Fibroblast of skin of left biceps (primary cell): ENCODE measurements at places on chromosomes 7 and 10.

- no peak for DNase-seq
These were observed 93.7 kb downstream of the SEMA3A start for GRCh38 chr7:84100866-84101265.

DNA sequence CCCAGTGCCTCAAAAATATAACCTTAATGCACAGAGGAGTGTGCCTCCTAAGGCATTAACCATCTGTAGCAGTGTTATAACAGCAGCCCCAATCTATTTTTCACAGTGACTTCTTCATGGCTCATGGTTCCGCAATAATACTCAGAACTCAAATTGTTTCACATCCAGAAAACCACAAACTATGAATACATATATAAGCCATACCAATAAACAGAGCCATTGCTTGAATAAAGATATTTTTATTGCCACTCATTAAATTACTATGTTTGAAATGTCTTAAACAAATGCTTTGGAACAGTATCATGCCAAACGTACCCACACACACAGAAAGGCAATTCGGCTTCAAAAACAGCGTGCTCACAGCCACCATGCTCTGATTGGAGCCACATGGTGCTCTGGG is 629.3 kb upstream of the NRP1 start:
- DNase-seq: peak; percentile 58

DNA sequence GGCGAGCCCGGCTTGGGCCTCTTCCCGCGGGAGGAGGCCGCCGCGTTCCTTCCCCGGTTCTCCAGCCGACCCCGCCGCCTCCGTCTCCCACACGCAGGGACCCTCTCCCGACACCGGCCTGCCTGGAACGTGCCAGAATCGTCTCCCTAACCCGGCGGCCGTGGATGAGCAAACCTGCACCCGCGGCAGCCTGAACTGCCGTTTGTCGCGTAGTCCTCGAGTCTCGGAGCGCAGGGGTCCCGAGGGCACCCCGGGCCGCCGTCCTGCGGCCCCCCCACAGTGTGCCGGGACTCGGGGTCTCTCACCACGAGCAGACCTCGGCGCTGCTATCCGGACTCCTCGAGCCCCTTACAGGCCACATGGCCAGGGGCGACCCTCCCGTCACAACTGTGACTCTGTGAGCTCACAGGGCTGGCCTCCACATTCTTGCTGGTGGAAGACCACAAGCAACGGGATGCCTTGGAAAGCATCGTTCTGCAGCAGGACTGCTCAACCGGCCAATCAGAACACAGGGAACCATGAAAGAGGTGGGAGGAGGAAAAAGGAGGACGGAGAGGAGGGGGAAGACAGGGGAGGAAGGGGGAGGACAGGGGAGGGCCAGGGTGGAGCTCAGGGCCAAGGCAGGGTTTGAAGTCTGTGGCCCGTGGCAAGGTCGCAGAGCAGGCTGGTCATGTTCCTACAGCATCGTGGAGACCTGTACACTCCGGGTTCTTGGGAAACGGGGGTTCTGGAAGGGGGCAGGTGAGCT is 276.9 kb downstream of the DNAJB6 start:
- no peak for DNase-seq

- DNase-seq: no peak
These were observed 33.2 kb downstream of the C7orf33 start for GRCh38 chr7:148623586-148624282.

- DNase-seq: no peak
These were observed 44.3 kb upstream of the STEAP1B start for GRCh38 chr7:22544245-22544644.

DNA sequence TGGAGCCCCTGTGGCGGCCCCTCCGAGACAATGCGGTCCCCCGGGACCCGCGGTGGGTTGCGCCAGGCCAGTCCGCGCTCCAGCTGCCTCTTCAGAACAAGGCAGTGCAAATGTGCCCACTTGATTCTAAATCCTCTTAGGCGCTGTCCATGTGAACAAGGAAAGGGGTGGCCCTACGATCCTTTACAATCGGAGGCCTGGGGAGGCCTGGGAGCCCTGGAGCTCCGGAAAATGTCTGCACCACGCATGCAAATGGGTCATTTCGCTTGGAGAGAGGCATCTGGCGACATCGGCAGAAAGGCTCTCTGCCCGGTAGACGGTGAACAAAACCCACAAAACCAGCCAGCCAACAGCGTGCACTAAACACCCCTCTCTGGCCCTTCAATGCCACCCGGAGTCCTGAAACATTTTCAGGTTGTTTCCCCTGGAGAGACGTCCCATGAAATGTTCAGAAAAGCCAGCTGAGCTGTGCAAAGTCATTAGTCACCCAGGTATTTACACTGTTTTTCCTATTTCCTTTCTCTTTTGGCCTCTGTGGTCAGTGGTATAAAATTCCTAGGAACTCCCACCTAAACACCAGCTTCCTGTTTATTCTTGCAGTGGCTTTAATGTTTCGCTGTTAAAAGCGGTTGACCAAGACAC is 102.8 kb upstream of the ZNF438 start:
- no peak for DNase-seq

DNA sequence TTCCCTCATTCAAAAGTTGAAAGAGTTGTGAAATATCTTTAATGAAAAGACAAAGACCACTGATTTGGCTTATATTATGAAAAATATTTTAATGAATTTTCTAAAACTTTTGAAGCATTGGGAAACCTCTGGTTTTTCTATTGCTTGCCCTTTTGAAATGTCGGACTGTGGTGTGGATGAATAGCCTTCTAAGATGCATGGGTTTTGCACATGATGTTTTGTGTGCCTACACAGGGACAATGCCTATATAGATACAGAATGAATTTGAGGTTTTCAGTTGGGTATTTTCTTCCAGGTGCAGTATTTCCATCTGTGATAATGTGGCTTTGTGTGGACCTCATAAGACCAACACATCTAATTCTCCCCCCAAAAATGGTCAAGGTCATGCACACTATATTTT is 1437.9 kb downstream of the REEP3 start:
- no peak for DNase-seq

- no peak for DNase-seq
These were observed 176.5 kb downstream of the SUGCT start for GRCh38 chr7:40311307-40311706.

DNA sequence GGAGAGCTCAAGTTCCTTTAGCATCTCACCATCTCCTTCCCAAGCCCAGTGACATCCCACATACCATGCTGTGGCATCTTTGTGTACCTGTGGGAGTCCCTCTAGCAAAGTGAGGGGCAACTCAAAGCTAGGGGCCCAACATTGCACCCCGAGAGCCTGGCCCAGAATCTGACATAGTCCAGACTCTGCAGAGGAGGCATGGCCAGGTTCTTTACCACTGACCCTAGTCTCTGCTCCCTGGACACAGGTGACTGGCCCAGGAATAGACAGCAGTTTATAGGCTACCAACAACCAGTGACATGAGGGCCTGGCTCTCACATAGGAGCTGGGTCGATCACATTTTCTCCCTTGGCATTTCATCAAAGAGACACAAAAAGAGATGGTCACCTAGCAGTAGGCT is 444.0 kb upstream of the ZMIZ1 start:
- DNase-seq: no peak

DNA sequence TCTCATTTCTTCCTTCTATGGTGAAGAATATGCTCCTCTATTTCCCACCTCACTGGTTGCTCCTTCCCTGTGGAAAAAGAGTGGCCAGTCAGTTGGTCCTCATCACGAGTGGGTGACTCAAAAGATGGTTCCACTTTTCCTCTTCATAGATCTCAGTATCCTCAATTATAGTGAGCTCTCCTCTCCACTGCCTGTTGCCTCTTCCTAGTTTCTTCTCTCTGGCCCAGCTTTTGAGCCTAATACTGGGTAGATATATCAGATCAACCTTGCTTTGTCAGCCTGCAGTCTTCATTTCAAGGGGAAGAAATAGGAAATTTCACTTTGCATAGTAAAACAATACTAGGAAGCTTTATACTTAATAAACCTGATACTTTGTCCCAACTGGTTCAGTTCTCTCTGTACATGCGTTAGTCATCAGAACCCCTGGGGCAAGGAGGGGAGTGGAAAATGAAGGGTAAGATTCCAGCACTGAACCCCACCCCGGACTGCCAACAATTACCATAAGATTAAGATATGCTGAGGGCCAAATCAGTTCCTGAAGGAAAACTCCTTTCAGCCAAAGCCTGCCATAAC is 15.5 kb upstream of the WNT16 start:
- no peak for DNase-seq

DNA sequence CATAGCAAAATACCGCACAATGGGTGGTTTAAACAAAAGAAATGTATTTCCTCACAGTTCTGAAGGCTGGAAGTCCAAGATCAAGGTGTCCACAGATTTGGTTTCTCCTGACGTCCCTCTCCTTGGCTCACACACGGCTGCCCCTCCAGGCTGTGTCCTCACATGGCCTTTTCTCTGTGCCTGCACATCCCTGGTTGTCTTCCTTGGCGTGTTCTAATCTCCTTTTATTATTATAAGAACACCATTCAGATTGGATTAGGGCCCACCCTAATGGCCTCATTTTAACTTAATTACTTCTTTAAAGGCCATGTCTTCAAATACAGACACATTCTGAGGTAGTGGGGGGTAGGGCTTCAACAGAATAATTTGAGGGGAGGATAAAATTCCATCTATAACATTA is 87.9 kb downstream of the FZD1 start:
- no peak for DNase-seq

- DNase-seq: no peak
These were observed 150.8 kb downstream of the HERPUD2 start for GRCh38 chr7:35544028-35544742.

- no peak for DNase-seq
These were observed 140.8 kb upstream of the FAM20C start for GRCh38 chr7:51456-52068.

DNA sequence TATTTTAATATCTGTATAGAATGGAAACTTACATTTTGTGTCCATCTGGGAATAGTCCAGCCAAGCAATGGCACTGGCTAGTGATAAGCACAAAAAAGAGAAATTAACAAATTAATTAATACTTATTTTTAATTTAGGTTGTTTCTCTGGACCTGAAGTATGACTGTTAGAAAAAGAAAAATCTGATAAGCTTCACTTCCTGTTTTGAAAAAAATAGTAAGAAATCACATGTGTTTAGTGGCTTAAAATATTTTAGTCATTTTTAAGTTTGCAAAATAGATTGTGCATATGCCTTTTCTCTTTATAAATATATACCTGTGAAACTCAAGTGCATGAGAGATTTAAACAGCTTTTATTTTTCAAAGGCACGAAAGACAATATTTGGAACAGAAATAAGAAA is 50.1 kb upstream of the CREB5 start:
- DNase-seq: no peak

DNA sequence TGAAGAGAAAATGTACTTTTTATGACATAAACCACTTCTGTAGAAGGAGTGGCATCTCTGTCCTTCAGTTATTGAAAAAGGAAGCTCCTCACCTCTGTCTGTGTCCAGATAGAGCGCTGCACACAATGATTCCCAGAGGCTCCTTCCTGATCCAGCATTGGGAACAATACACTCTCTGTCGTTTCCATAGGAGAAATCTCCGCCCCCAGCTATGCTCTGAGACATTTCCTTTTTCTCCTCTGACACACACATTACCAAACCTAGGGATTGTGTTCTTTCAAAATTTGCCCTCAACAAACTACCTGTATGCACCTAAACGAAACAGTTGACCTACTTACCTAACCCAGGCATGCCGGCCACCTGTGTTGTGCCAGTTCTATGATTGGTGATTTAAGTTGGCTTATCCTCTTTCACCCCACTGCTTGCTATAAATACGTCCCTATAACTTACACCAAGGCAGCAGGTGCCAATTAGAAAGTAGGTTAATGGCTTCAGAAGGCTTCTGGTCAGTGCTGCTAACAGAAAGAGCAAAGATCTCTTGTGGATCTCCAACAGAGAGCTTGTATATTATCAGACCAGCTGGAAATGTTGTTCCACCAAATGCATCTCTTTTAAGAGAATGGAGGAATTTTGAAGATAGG is 140.1 kb upstream of the JCAD start:
- DNase-seq: no peak

- DNase-seq: no peak
These were observed 84.4 kb upstream of the SEM1 start for GRCh38 chr7:96794063-96794462.

DNA sequence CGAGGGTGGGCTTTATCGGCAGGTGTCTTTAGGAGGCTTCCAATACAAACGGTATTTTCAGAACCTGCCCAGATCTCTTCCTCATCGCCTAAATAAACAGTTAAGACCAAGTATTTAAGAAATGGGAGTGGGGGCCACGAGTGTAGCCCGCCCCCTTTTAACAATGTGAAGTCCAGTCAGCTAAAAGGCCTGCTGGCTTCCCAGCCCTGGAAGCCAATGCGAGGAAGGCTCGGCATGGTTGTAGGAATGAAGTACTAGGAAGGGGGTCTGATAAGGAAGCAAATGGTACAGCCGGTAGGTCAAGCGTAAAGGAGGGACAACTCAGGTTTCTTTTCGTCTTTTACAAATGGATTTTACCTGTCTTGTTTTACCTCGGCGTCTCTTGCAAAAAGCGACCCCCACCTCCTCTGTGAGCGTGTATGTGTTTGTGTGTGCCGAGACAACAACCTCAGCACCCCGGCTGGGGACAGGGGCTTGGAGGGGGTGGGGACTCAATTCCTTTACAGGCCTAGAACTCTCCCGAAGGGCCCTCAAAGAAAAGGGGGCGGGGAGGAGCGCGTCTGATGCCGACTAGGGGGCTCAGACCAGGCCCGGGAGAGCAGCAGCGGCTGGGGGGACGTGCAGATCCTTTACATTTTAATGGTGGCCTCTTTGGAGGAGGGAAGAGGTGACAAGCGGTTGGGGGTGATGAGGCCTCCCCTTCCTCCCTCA is 147.6 kb downstream of the GPR85 start:
- no peak for DNase-seq

DNA sequence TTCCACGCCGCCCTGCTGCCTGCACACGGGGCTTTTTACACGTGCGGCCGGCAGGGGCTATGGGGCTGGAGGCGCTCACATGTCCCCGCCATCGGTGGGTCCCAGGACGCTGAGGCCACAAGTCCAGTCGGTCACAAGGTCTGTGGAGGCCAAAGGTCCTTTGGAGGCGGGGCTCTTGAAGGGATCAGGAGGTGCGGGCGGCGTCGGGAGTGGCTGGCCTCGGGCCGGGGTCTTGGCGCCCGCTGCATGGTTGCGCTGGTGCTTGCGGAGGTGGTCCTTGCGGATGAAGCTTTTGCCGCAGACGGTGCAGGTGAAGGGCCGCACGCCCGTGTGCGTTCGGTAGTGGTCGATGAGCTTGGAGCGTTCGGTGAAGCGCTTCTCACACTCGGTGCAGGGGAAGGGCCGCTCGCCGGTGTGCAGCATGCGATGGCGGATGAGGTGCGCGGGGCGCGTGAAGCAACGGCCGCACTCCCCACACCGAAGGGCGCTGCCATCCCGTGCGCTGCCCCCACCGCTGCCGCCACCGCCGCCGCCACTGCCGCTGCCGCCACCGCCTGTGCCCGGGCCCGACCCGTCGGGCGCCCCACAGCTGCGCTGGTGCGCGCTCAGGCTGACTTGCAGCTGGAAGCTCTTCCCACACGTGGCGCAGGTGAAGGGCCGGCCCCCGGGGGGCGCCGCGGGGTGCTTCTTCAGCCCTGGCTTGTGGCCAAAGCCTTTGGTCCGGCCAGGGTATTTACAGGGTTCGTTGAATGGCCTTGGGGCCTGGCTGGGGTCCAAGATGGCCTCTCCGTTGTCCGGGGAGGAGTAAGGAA is 13.7 kb upstream of the ZNF777 start:
- DNase-seq: no peak
